ENCODE measurements at places on chromosomes 13 and 19.

DNA sequence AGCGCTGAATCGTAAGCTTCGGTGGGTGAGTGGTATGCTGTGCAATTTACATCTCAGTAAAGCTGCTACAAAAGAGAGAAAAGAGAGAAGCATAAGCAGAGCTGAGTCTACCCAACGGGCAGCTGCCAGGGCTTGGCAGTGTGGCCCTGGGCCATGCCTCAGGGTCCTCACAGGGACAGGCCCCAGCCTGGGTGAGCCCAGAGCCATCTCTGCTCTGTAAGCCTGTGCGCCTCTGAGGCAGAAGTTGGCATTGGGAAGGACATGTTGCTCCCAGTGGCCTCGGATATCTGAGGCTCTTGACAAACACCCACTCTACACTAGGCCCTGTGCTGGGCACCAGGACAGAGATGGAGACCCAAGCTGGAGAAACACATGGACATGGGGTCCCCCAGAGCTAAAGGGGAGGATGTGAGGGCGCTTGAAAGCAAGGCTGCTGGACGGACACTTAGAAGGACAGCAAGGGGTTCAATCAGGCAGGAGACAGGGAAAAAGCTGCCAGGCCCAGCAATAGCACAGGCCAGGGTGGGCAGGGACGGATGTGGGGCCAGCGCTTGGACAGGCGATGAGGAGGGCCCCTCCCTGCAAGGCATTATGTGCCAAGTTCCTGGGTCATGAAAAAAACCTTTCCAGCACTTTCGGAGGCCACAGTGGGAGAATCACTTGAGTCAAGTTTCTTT lies 14.7 kb downstream of the PPP6R1 start:
- no peak for DNase-seq

GRCh38 chr13:34345258-34345965 lies 527.5 kb downstream of the RFC3 start:
- no peak for DNase-seq

DNA sequence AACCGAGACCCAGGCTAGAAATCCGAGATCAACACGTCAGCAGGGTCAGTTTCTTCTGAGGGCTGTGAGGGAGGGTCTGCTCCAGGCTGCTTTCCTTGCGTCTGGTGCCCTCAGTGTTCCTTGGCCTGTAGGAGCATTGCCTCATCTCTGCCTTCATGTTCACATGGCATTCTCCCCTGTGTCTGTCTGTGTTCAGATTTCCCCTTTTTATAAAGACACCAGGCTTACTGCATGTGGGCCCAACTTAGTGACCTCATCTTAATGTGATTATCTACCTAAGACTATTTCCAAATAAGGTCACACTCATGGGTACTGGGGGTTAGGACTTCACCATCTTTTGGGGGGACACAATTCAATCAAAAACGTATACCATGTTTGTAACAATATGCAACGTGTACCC lies 57.2 kb upstream of the C1QTNF9 start:
- no peak for DNase-seq

GRCh38 chr13:74052402-74052928 lies 81.7 kb downstream of the KLF12 start:
- no peak for DNase-seq

DNA sequence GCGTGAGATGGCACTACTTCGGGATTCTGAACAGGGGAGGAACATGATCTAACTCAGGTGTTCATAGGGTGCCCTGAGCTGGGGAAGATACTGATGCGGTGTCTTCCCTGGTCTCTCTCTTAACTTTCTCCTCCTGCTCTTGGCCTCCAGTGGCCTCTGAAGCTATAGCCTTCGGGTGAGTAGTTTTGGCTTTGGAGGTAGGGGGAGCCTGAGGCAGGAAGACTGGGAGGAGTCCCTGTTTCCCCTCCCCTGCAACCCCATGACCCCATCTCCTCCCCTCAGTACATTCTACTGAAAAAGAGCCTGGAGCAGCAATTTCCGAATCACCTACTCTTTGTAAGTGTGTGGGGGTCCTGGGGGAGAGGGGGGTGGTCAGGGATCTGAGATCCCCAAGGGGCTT lies 3.5 kb downstream of the SELENOV start:
- DNase-seq = peak; percentile 35

- no peak for DNase-seq
Observed at GRCh38 chr13:73922493-73923393, 211.5 kb downstream of the KLF12 start.

DNA sequence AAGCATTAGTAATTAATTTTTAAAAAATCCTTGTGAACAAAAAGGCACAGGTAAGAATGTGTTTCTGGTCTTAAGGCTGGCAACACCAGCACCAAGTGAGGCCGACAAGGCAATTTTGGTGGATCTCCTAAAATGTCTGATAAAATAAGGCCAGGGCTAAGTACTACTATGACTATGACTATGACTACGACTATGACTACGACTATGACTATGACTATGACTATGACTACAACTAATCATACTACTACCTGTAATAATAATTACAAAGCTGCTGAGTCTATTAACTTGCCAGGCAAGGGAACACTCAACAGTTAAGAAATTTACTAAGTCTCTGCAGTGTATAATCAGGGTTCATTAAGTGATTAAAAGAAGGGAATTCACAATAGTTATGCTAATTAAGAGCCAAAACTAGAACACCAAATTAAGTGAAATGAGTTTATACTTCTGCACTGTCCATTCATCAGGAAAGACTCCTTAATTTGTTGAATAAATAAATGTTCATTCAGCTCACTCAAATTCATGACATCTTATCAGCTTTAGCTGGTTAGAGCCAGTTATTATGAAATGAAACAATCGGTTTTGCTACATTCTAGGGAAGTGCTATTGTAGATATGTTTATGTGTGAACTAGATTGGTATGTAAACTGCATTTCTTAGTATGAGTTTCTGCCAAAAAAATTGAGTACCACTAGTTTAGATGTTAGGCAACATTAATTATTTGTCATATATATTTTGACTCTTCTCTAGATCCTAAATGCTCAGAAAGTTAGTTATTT lies 1626.2 kb upstream of the PCDH20 start:
- DNase-seq = no peak

- DNase-seq = no peak
Observed at GRCh38 chr13:46801858-46802257, 4.9 kb upstream of the ESD start.

- no peak for DNase-seq
Observed at GRCh38 chr13:45784755-45785675, 66.5 kb downstream of the SIAH3 start.

- DNase-seq = no peak
Observed at GRCh38 chr13:69553976-69554375, 553.6 kb upstream of the ATXN8OS start.

DNA sequence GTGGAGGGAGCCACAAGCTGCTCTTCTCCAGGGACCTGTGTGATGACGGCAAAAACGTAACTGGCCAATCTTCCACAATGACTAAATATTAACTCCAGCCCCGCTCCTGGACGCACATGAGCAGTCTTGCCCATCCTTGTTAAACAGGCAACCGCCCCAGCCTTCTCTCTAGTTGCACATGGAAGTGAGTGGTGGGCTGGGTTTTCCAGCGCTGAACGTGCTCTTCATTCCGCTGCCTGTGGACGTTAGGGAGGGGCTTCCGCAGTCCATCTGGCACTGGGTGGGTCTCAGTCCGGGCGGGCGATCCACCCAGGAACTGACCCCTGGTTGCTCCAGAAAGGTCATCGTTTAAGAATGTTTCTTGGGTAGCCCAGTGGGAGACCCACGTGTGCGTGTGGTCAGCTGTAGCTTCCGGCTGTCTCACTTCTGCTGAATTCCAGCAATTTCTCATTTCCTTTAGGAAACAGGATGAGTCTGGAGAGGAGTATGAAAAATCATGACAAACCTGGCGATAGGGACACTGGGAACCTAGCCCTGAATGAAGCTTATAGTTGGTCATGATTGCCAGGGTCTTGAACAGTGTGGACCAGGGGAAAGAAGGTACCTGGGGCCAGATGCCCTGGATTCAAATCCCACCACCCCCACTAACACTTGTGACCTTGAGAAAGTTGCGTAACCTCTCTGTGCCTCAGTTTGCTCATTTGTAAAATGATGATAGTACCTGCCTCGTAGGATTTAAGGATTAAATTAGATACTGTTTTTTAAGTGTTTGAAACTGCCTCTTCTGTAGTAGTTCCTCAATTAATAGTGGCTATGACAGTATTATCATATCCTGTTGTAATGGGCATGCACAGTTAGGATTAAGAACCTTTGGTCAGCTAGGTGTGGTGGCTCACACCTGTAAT lies 92.6 kb downstream of the SIPA1L3 start:
- peak; percentile 64 for DNase-seq

- DNase-seq = no peak
Observed at GRCh38 chr13:24032674-24033073, 127.8 kb upstream of the SPATA13 start.

DNA sequence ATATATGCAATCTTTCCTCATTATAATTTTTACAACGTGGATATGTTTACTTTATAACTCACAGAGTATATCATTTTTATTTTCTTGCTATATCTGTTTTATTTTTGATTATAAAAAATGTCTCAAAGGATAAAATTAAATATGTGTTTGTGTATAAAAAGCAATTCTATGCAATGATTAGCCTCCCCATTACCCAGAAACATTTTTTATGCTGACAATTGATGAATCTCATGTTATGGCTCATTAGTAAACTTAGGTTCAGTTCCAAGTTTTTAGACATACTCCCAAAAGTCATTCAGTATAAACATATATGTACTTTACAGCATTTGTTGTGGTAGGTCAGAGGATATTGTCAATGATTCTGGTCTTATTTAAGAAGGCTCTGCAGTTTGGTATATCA lies 540.1 kb upstream of the SPRY2 start:
- DNase-seq = no peak

GRCh38 chr19:7636691-7637373 lies at the start of gene STXBP2:
TSS of gene STXBP2 (plus strand) at chr19:7637110. CDS start at chr19:7637150, 40 bp downstream.
- DNase-seq = peak; percentile 57

DNA sequence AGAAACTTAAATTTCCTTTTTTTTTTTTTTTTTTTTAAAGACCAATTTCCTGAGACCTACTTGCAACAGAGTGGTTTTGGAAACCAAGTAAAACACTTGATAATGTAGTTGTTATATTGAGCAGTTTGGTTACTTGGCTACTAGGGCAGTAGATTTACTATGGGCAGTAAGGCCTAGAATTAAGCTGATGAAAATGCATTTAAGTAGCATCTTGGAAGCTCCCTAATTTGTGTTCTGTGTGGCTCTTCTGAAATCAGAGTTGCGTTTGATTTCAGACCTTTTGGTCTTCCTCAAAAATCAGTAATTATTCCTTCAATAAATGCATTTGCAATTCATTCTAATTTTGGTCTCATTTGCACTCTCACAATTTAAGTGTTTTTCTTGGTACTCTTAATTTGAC lies 810 bp downstream of the GPR180 start:
- no peak for DNase-seq

DNA sequence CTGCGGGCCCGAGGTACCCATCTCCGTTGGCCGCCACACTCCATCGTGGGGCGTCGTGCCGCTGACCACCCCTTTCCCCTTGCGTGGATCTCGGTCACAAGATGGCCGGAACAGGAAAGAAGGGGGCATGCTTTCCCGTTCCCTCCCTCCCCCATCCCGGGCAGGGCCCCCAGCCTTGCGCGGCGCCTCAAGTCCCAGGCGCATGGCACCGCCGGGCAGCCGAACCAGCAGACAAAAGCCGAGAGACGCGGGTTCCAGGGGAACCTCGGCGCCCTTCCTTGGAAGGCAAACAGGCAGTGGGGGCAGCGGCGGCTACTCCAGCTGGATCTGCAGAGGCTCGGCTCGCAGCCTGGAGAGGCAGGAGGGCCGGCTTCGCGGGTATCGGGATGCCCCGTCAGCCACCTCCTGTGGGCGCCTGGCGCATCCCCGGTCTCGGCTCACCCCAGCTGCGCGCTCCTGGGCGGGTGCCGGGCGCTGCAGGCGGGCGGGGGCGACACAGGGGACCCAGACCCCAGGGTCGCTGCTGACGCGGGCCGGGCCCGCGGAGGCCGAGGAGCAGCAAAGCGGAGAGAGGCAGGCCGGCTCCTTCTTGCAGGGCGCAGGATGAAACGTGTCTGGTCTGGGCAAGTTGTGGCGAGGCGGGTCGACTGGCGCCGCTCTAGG lies 439 bp downstream of the DZIP1 start:
- DNase-seq = peak; percentile 88

- no peak for DNase-seq
Observed at GRCh38 chr13:39451860-39452301, 151.1 kb downstream of the LHFPL6 start.

DNA sequence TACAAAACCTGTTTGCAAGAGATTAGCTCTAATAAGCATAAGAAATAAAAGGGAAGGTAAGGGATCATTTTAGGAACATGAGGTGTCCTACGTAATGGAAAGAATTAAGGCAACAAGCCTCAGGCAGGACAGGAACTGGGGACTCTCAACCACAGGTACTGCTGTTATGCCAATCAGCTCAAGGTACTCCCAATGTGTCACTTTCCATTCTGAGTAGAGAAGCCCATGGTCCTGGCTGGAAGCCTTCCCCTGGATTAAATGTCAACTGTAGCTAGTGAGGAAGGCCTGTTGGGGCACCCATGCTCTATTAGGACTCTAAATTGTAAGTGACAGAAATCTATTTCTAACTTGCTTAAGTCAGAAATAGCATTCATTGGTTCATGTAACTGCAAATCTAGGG lies 134.6 kb downstream of the DPF1 start:
- no peak for DNase-seq

- no peak for DNase-seq
Observed at GRCh38 chr19:15871570-15871969, 26.3 kb downstream of the CYP4F2 start.

- DNase-seq = no peak
Observed at GRCh38 chr13:26433776-26434175, 123.7 kb upstream of the WASF3 start.

DNA sequence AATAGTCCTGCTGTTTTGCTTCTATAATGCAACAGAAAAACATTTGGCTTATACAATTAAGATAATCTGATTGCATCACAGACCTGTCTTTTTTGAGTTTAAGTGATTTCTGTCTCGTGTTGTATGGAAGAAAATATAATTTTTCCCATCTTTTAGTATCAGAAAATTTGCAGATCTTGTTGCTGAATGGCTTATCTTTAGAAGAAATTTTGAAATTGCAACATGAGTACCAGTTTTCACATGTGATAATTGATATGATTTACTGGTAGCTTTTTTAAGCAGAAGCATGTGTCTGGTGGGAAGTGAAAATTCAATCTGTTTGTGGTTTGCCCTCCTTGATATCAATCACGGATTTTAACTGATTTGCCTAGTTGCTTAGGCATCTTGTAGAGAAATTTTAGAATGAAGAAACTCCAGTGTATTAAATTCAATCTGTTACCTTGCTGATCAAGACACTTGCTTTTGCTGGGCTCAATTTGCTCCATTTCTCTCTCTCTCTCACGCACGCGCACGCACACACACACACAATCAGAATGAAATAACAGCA lies 89.8 kb upstream of the MYCBP2 start:
- no peak for DNase-seq

DNA sequence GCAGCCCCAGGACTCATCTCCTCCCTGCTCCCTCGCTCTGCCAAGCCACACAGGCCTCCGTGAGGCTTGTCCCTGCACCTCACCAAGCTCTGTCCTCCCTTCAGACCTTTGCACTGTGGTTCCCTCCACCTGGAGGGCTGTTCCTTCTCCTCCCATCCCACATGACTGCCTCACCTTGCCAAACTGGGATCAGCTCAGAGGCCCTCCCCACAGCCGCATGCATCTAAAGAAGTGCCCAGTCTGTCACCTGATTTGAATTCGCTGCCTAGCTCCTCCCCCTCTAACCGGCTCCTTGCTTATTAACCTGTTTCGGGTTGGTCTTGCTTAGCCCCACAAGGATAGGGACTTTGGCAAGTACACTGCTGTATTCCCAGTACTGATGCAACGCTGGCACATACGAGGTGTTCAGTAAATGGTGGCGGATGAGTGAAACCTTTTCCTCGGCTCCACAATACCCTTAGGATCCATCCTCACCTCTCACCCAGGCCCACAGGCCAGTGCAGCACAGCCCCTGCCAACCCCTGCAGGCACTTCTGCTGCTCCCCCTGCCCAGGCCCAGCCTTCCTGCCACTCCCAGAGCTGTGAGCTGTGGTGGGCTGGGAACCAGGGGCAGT lies 4.4 kb downstream of the AKT2 start:
- no peak for DNase-seq

Data from right kidney (tissue), 9 donors.